ENCODE measurements at places on chromosomes 3 and 15. TPM values are rescaled to one million over a fixed set of nuclear protein-coding genes. Genes with fewer than 3 reads are reported as not detected.

HYAL2 gene
- 42.0 TPM for total RNA-seq

SYNPR gene
- 0.46 TPM for total RNA-seq

PTX3 gene
- 2.2 TPM for total RNA-seq

ICE2 gene
- total RNA-seq: 29.7 TPM

PLSCR2 gene
- 0.48 TPM for total RNA-seq

BTLA gene
- total RNA-seq: 0.35 TPM

PSTPIP1 gene
- 2.7 TPM for total RNA-seq

PROK2 gene
- 1.3 TPM for total RNA-seq

TGM5 gene
- not detected for total RNA-seq

TEX55 gene
- not detected for total RNA-seq

WDR53 gene
- 8.4 TPM for total RNA-seq

CD200 gene
- total RNA-seq: 1.4 TPM

DOCK3 gene
- 6.1 TPM for total RNA-seq

SLC24A5 gene
- not detected for total RNA-seq

PCBP4 gene
- total RNA-seq: 91.4 TPM

COL8A1 gene
- 28.5 TPM for total RNA-seq

TM2D3 gene
- 45.0 TPM for total RNA-seq

NBEAL2 gene
- total RNA-seq: 14.2 TPM

DNA sequence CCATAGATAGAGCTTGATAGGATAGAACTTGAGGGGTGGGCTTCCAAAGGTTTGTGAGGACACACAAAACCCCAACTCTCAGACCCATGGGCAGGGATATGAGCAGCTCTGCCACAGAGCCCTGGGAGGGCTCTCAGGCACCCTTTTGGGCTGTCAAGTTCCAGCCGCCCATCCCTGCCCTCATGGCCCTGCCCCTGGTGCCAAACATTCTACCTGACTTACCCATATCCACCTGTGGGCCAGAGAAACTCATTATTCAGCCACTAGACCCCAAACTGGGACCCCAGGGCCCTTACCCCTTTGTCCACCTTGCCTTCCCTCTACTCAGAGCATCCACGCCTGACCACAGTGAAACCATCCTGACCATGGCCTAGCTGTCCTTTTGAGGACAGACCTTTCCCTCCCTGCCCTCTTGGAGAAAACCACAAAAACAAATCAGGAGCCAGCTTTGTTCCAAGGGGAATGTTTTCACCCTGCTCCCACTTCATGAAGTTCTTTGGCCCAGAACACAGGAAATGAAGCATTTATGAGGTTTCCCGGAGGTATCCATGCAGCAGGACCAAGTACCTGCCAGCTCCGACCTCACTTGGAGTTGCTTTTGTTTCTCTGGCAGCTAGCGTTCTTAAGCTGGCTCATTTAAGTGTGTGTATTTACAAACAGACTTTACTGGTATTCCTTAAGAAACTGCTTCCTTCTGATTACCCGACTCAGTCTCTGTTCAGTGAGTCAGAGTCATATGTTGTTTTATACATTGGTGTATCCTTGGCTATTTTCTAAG is 34.2 kb upstream of the GALNT15 start:
- DNase-seq: no peak

DNA sequence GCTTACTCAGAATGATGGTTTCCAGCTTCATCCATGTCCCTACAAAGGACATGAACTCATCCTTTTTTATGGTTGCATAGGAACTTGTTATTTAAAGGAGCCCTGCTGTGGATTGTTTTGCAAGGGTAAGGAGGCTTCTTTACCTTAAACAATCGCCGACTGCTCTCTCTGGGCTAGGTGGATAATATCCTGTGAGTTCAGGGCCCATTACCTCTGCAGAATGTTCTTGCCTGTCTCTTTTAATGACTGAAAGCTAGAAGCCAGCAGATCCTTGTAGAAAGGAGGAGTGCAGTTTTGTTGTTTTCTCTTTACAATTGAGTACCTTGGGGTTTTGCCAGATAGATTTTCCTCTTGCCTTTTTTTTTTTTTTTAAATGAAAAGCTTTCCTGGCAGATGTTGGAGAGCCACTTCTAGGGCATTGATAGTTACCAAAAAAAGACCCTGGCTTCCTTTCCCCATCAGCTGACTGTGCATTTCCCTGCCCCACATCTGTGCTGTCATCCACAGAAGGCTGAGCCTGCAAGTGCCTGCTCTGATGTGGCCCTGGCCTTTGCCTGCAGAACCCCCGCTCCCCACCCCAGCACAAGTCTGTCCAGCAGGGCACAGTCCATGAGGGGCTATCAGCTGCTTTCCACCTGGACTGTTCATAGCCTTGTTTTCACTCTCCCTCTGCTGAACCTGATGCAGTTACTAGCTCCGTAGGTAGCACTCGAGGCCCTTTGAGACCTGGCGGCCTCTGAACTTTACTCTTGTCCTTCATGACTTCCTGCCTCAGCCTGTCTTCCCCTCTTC is 113.1 kb downstream of the CHCHD6 start:
- no peak for DNase-seq

DNA sequence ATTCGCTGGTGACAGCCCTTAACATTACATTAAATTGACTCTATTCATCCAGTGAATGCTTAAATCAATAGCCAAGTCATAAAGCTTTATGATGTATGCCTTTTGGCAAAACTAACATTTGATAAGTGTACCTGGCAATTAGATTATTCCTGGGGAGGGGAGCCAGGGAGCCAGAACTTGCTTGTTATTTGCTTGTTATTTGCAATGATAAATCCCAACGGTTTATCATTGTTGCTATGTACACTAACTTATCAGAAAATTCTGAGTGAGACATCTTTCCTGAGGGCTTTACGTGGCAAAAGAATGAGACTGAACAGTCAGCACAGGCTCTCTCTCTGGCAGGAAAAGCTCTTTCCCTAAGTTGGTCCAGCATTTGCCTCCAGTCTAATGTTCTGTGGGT is 35.8 kb upstream of the FBN1 start:
- no peak for DNase-seq

DNA sequence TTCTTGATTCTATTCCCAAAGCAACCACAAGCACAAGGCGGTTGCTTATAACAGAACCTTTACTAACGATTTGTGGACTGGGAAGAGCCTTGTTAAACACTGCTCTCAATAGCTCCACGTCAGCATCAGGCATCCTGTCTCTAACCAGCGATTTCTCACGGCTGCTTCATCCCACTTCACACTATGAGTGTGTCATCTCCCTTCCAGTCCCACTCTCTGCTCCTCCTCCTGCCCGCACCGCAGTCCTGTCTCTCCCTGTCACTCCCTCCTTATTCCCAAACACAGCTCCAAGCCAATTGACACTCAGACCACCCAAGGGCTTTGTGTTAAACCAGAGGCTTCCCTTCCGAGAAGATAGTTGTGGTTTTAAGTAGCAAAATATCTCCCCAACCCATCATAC is 94.8 kb downstream of the ABHD5 start:
- no peak for DNase-seq

DNA sequence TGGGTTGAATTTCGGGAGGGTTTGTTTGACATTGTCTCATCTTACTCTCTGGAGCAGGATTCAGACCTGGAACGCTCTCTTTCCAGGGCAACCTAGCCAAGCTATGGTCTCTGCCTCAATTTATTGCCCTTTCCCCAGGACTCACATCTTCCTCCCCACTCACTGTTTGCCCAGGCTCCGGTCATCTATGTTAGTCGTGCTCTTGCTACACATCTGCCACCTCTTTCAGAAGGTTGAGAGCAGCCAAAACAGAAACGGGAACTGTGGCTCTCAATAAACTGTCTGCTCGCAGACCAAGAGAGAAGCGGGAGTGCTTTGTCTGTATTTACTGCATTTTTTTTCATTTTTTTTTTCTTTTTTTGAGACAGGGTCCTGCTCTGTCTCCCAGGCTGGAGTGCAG is 81.6 kb downstream of the ST6GAL1 start:
- DNase-seq: no peak

- DNase-seq: no peak
Measured at GRCh38 chr3:55564726-55565125, 77.6 kb upstream of the WNT5A start.

GRCh38 chr3:153290268-153291015 is 128.4 kb downstream of the RAP2B start:
- DNase-seq: no peak

GRCh38 chr15:57606816-57607215 is 15.1 kb downstream of the MYZAP start:
- DNase-seq: peak; percentile 10

- DNase-seq: no peak
Measured at GRCh38 chr3:46065750-46066256, 38.5 kb upstream of the XCR1 start.

DNA sequence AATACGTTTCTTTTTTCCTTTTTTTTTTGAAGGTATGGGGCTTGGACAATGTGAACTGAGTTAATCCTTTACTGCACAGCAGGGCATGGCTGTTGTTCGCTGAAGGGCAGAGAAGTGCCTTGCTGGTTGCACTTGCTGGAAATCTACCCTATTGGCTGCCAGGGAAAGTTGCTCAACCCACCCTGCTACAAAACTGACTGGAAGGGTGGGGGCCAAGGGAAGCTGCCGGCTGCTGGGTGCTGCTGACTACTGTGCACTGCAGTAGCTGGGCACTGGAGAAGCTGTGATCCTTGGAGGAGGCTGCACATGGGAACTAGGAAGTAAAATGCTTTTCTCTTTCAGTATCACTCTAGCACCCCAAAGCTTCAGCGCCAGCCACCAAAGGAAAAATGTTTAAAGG is 70.5 kb downstream of the ETV5 start:
- no peak for DNase-seq

DNA sequence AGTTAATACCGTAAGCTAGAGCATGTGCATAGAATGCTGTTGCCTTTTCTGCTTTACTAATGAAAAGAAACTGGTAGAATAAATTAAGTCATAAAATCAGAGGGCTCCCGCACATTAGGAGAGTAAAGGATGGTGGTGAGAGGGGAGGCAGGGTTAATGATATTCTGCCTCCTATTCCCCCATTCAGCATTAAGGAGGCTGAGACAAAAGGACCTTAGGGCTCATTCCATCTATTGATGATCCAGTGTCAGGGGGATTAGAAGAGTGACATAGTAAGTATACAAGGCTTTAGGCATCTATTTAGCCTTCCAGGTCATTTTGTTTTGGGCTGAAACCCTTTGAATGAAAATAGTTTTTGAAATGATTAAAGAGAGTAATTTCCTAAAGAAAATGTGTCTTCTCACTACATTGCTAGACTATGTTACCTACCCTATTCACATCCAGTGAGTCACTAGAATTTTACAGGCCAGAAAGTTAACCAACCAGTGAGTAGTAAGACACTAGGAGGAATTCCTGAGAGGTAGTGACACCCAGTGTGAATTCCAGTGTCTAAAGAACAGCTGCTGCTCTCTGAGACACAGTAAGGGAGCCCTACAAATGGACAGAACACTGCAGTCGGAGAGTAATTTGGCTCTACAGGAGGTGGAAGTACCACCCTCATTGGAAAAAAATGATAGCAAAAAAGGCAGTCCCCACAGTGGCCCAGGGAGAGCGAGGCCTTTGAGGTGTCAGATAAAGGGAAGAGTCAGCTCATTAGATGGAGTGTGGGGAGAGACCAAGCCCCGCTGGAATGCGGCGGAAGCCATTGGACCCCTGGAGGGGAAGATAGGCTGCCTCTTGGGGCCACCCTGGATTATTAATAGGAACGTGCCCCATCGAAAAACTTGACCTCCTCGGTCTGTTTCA is 67.6 kb downstream of the TUSC7 start:
- DNase-seq: no peak

DNA sequence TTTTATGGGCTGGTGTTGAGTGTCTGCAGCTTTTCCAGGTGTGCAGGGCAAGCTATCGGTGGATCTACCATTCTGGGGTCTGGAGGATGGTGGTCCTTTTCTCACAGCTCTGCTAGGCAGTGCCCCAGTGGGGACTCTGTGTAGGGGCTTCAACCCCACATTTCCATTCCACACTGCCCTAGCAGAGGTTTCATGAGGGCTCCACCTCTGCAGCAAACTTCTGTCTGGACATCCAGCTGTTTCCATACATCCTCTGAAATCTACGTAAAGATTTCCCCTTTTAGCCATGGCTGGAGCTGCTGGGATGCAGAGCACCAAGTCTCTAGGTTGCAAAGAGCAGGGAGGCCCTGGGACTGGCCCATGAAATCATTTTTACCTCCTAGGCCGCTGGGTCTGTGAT is 11.6 kb downstream of the RFX7 start:
- no peak for DNase-seq

DNA sequence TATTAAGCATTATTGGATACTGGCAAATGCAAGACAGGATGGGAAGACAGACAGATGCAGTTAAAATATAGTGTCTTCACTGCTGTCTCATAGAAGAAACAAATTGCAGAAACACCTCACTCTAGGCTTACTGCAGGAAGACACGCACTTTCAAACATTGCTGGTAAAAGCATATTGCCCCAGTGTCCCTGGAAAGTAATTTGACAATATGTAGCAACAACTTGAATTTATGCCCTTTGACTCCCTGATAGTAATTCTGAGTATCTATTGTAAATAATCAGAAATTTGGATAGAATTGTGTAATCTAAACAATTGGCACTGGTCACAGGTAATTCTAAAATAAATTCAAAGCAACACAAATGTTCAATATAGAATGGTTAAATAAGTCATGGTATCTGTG is 62.0 kb downstream of the MSL2 start:
- DNase-seq: no peak

- DNase-seq: no peak
Measured at GRCh38 chr3:10353661-10354360, 32.9 kb upstream of the SEC13 start.

DNA sequence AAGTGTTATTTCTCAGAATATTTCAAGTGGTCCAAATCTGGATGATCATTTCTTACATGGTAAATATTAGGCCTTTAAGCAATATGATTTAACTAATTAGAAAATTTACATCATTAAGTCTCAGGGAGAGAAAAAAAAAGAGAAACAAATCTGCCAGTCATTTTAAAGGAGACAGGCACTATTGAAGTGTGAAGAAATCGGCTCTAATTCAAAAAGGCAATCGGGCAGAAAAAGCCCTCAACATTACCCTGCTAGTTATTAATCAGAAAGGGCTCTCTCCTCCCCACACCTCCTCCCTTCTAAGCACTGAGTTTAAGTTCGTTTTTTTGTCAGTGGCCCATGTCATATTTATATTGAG is 215.9 kb downstream of the MEIS2 start:
- DNase-seq: no peak

- no peak for DNase-seq
Measured at GRCh38 chr3:4981294-4981664, 2.0 kb downstream of the BHLHE40 start.

- peak; percentile 57 for DNase-seq
Measured at GRCh38 chr3:138949445-138950005, 2.5 kb downstream of the FOXL2NB start.

- no peak for DNase-seq
Measured at GRCh38 chr3:99678896-99679295, 40.5 kb downstream of the COL8A1 start.

GRCh38 chr3:102255736-102256135 is 179.1 kb upstream of the ZPLD1 start:
- DNase-seq: no peak

Data from cardiac septum (tissue), 1 donor.